Cortex of kidney (tissue), 1 donor: ENCODE measurements at places on chromosomes 6 and 20.

GRCh38 chr6:70231311-70231710, 71.6 kb downstream of the COL9A1 start:
- DNase-seq: no peak

DNA sequence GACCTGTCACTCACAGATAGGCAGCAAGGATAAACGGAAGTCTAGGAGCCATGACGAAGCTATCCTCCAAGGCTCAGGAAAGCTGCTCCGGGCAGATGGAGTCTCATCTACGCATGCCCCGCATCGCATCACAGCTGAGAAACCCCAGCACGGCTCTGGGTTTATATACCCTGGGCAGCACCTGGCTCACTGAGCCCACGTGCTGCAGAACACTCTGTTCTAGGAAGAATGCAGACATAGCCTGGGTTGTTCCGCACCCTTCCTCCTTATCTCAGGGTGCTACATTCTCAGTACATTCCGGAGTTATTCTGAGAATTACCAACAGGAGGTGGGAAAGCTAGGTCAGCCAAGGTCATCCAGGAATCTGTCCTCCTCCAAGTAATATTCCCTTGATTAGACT, 260.4 kb downstream of the CBLN4 start:
- no peak for DNase-seq

DNA sequence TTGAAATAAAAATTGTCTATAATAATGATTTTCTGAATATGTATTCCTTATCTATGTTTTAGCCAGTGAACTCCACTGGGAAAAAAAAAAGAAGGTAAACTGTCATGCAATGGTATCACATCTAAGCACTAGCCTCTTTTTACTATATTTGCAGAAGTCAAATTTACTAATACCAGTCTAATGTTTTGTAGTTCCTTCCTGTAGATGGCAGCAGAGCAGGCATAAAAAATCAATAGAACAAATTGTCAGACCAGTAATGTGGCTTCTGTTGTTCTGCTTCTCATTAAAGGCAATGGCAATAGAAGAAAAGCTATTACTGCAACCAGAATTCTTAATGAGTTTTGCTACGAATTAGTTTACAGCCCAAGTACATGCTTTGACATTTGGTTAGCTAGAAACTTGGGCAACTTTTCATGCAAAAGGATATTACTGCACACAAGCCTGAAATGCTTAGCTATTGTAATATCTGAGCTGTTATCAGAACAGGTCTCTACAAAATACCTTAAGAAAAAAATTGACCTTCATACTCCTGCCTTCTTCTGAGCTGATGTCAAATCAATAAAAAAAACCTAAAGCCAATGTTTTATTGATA, 476.9 kb downstream of the KHDRBS2 start:
- DNase-seq: no peak

DNA sequence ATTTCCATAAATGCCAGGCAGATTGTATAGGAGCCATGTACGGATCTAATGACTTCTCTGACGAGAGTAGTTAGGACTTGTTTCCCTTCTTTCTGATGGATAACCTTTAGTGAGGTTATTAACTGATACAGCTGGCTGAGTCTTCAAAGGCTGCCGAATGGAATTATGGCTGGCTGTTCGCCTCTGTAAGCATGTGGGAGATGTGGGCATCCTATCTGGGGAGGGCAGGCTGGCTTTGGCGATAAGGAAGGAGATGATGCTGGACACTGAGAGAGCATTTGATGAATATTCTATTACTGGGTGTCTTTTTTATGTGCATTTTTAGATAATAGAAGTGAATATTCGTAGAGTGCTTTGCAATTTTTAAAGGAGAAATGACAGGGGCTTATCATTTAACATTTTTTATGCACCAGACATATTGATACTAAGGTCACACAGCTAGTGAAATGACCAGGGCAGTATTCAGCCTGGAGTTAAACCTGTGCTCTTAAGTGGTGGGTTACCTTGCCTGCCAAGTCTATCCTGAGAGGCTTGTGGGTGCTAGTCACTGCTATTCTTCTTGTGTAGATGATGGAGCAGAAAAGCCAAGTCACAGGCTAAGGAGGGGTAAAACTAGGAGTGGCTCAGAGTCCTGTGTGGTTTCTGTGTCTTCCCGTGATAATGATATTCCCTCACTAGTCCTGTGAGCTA, 3.1 kb downstream of the PBOV1 start:
- no peak for DNase-seq

DNA sequence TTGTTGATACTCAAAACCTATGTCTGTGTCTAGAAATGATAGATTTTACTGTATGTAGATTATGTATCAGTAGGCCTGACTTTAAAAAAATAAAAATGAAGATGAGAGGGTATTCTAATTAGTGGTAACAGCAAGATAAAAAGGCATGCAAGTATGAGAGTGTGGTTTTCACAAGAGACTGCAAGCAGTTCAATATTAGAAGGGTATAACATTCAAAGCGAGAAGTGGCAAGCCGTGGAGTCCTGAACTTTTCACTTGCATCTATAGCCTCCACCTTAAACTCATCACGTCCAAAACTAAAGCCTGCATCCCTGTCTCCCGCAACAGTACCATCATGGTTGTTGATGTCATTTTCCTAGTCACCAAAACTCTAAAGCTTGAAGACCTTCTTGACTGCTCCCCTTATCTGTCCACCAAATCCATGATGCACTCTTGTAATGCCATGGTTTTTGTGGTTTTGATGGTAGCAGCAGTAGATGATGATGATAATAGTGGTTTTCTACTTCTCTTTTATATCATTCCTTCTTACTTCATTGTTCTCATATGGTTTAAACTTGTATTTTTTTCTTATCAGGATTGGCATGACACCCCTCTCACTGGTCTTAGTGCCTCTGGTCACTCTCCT, 9.2 kb upstream of the CGA start:
- DNase-seq: no peak

GRCh38 chr20:3238616-3239025, 369 bp downstream of the SLC4A11 start:
- no peak for DNase-seq

GRCh38 chr20:48697845-48698491, 129.8 kb downstream of the PREX1 start:
- no peak for DNase-seq

GRCh38 chr20:64244281-64244805, 11.2 kb upstream of the PCMTD2 start:
- DNase-seq: no peak

DNA sequence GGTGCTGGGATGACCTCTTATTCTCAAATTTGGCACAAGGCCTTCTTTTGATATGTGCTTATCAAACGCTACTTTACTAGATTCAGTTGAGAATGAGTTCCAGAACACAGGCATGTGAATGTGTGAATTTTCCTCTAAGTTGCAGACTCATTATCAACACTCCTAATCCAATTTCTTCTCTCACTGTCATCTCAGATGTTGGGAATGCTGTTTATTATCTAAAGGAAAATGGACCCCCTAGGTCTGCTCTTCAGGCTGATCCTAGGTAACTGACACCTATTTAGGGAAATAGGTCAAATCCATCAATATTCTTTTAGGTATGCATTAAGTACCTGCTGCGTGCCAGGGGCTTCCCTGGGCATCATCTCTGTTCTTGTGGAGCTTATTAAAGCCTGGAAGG, 215.0 kb upstream of the NOX3 start:
- DNase-seq: no peak

GRCh38 chr6:155915651-155916050, 460.0 kb upstream of the NOX3 start:
- no peak for DNase-seq

DNA sequence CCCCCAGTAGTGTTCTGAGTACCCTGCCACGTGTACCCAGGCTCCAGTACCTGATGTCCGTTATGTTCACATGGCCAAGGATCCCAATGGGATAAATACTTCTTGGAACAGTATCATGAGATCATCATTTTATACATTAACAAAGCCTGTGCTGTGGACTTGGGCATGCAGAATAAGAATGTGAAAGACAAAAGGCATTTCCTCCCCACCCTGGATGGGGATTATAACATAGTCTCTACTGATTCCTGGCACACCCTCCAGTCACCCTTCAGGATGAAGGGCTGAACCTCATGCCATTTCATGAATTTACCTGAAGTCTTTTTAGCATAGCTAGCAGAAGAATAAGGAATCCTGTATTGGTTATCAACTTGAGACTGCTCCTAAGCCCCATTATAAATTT, 2.8 kb downstream of the TNFRSF21 start:
- no peak for DNase-seq

DNA sequence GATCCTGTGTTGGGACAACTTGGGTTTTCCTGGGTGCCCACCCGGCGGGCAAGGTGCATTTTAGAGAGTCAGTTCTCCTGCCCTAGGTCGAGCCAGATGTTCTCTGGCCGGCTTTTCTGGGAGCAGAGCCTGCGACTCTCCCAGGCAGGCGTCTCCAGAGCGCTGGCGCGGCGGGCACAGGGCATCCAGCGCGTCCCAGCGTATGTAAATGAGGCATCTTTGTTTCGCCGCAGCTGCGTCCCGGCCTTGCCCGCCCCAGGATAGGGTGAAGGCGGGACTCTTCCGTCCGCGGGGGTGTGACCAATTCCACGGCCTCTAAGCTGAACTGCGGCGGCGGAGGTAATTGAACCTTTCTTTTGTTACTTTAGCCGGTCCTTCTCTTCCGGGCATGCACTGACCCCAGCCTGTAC, 9.1 kb downstream of the GRIK2 start:
- no peak for DNase-seq

- DNase-seq: no peak
Observed at GRCh38 chr6:90383196-90383822, 86.7 kb upstream of the BACH2 start.
